ENCODE measurements at places on chromosomes 2 and 18.

- DNase-seq: no peak
Measured at GRCh38 chr2:101492936-101493473, 18.1 kb upstream of the RFX8 start.

DNA sequence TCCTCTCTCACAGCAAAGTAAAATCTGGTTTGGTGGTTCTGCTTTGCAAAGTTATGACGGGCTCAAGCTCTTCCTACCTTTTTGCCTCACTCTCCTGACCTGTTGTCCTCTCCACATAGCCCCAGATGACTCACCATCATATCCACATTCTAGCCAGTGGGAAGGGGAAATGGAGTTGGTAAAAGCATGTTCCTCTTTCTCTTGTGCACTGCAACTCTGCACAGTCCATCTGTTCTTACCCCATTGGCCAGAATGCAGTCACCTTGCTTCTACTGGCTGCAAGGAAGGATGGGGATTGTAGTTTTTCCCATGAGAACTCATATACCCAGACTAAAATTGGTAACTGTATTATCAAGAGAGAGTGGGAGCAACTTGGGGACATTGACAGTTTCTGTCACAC, 50.4 kb upstream of the SMIM21 start:
- DNase-seq: no peak

DNA sequence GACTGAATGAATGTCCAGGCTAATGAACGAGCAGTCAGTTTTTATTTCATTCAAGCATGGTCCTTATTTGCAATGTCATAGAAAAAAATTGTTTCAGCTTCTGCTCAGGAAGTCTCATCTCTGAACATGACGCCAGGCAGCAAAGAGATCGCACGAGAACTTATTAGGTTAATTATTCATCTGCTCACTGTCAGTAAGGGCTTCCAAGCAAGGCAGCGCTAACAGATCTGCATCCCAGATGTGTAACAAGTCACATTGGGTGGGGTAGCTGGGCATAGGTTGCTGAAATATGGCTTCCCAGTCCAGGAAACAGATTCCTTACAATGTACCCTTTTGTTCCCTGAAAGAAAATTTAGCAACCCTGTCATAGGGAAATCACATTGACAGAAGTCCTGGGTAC, 63.5 kb downstream of the ANKRD44 start:
- no peak for DNase-seq

DNA sequence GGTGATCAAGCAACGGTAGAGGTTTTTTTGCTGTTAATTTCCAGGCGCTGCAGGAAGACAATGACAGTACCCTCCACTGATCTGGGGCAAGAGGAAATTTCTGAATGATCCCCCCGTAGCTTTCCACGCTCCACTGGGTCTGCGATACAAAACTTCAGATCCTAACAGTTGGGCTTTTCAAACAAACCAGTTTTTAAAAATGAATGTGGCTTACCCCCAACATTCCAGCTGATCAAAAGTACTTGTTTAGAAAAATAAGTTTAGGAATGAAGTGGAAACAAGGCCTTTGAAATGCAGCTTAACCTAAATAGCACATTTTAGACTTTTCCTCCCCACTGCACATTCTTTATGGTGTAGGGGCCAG, 5.7 kb downstream of the ZFP36L2 start:
- DNase-seq: no peak

DNA sequence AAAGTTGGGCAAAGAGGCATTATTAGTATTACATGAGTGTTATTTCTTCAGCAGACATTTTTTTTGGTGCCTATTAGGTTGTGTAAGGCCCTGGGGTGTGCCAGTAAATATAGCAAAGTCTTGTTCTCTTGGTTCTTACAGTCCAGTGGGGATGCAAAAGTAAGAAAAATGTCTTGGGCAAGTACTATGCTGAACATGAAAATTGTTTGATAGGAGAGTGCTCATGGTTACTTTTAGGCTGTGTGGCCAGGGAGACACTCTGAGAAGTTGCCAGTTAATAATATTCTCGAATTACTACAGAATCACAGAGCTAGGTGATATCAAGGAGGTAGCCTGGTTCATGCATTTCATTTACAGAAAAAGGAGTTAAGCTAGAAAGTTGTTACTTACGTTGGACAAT, 1.9 kb downstream of the AGFG1 start:
- no peak for DNase-seq

DNA sequence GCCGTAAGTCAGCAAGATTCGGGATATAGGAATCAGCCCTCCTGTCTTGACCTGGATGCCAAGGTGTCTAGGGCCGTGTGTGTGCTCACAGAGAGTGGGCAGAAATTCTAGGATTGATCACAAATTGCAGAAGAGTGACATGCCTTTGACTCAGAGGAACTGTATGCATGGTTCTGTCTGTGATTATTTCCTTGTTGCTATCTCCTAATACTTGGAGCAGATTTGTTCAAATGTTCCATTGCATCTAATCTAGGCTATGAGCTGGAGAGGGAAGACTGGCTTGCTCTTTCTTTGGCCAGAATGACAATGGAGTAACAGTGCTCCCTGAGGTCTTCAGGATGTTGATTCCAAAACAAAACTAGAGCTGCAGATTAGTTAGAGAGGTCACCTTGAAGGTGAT, 115.0 kb downstream of the EN1 start:
- DNase-seq: no peak

DNA sequence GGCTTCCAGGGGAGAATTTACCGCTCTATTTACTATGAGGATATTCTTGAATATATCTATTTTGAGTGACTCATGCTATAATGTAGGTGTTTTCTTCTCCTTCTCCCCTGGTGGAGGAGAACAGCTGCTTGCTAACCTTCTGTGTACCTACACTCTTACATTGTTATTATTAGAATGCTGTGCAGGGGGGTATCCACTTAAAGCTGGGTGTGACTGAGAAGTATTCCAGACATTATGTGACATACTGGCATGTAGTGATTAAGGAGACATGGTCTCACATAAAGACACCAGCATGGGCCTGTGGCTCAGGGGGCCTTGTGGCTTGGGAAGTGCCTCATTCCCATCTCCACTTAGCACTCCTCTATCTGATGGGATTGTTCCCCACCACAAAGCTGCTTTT, 287.9 kb downstream of the PTPRM start:
- DNase-seq: no peak

DNA sequence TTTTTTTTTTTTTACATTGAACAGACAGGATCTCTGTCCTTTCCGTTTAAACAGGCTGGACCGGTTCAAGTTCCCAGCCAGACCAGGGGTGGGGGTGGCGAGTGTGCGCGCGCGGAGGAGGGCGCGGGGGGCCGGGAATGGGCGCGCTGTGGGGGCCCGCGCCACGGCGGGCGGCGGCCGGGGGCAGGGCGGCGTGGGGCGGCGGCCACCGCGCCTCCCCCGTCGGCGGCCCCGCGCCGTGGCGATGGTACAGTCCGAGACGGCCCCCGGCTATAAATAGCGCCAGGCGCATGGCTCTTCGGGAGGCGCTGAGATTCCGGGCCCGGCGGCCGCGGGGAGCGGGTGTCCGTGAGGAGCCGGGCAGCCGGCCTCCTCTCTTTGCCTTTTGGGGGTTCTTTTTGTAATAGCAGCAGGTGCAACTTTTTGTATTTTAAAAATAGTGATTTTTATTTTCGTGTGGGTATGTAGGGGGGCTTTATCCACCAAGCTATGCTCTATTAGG, 430 bp upstream of the CELF4 start:
- no peak for DNase-seq

- DNase-seq: no peak
Measured at GRCh38 chr18:37412829-37413228, 152.8 kb downstream of the CELF4 start.

Data from activated CD4-positive, alpha-beta T cell treated with anti-CD3 and anti-CD28 coated beads, Interleukin-2, Interleukin-6, amounts not matched to agents 100 ng/mL and 50 ng/mL, durations not matched to agents 16 hours and 8 hours (primary cell).